ENCODE measurements at places on chromosomes 6 and 20.

GRCh38 chr6:7157752-7158616 lies 50.2 kb downstream of the RREB1 start:
- DNase-seq = no peak

DNA sequence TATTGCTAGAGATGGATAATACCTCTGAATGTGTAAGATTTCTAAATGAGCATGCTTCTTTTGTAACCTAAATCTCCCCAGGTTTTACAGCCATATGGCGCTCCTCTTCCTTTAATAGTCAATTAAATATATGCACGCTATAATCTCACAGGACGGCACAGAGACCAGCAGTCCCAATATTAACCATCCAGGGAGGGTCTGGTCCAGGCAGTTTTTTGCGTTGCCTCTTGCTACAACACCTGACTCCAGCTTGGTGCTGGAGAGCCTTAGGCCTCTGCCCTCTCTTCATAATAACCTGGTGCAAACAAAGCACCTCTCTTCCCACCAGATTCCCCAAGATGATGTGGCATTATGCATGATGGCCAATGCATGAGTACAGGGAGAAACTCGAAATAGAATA lies 183.4 kb downstream of the LY86 start:
- DNase-seq = no peak

DNA sequence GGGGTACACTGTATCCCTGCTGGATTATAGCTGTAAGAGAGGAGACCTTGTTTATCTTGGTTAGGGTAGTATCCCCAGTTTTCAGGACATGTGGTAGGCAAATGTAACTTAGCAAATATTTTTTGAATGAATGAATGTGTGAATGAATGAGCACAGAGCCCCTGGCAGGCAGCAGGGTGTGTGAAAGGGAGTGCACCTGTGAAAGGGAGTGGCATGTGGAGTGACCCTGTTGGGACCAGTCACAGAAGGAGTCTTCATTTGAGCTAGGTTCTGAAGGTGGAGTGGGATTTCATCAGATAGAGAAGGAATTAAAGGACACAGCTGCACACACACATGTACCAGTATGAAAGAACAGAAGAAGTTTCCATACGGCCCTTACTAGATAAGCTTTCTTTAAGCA lies 4.9 kb downstream of the SMAP1 start:
- DNase-seq = no peak

DNA sequence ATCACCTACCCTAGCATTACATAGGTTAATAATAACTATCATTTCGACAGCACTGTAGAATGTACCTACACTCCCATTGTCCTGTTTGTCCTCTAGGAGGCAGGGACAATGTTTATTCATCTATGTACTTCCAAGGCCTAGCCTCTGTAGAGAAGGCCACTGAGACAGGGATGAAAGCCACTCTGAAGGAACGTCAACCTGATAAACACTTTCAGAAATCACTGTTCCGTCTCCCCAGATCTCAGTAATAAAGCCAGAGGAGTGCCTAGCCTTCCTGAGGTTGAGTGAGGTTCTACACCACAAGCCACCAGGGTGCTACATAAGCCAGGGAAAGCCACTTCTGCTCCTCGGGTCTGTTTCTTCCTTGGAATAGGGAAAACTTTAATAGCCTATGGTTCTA lies 44.8 kb downstream of the POPDC3 start:
- DNase-seq = no peak

DNA sequence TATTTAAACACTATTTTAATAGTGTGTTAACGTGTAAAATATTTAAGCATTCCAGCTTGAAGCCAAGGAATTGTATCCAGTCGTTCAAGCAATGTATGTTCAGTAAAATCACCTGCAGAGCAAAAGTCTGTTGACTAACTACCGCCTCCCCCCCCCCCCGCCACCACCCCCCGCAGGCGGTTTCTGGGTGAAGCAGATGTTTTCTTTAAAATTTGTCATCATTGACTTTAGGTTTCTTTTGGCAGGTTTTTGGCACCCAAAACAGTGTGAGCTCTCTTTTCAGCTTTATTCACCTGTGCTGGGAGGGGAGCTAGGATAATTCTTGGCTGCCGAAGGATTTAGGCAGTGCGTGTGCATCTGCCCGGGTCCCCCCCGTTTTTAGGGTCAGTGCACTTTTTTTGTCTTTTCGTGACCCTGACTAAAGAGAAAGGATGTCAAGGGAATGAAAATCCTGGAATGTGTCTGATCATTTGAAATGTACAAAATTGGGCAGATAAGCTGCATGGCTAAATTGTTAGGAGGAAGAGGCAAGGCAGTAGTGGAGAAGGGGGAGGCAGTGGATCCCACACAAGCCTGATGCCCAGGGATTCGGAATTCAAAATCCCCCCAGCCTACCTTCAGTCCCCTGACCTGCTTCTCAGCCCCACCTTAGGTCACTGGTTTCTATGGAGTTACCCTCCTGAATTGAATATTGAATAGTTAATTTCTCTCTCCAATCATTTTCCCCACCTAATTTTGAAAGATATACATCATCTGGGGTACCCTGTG lies 1.1 kb downstream of the EDN1 start:
- DNase-seq = no peak

- no peak for DNase-seq
These were observed 42.5 kb downstream of the ID4 start for GRCh38 chr6:19879663-19880062.

- no peak for DNase-seq
These were observed 232.4 kb downstream of the ZFAND3 start for GRCh38 chr6:38051819-38052434.
